AG09309 (cell line): ENCODE measurements at places on chromosomes 13 and 19.

- no peak for DNase-seq
Measured at GRCh38 chr19:57671124-57671895, 2.6 kb downstream of the ZSCAN4 start.

- no peak for DNase-seq
Measured at GRCh38 chr13:72959643-72960042, 99.2 kb upstream of the KLF5 start.

DNA sequence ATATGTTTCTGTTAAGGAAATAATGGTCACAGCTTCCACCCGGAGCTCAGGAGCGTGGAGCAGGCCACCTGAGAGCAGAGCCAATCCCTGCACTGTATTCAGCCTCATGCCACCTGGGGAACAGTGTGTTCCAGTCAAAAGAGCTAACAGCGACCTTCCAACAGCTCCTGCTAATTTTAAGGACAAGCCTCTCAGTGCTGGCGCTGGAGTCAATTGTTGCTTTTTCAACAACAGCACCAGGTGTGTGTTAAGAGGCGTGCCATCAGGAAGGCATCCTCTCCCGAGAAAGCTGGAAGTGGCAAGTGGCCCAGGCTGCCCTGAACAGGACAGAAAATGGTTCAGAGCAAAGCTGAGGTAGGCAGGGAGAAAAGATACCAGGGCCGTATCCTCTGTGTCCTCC is 102.0 kb downstream of the CACNA1A start:
- no peak for DNase-seq

DNA sequence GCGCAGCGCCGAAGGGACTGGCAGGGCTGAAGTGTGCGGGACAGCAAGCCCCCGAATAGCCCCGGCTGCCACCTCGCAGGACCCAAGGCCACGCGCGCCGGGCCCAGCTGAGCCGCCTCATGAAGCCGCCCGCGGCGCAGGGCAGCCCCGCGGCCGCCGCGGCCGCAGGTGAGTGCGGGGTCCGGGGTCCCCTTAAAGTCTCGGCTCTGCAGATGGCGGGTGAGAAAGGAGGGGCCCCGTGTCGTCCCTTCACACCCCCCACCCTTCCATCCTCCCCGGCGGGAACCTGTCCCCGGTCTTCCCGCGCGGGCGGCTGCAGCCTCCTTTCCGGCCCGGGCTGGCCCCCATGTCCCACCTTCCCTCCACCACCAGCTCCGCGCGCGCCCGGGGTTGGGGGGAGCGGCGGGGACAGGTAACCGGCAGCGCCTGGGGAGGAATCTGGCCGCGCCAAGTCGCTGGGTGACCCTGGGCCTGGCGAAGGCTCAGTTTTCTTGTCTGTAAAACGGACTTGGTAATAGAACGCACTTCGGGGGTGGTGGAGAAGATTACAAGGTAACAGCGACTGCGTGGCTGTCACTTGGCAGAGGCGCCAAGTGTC is 338 bp downstream of the RGCC start:
- DNase-seq = no peak
